GM04503 (cell line): ENCODE measurements at places on chromosomes 6 and 20.

DNA sequence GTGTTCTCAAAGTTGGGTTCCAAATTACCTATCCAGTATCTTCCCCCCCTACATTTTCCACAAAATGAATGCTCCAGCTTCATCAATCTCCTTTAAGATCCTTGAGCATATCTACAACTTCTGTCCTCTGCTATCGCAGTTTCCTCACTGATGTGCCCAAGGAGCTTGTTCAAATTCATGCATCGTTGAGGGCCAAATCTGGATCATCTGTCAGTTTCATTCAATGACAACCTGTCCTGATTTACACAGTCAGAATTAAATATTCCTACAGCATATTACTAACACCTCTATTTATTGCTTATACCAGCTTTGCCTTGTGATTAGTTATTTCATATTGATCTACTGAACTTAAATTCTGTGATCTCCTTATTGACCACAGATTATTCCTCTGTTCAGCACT is 68.7 kb downstream of the GRM1 start:
- no peak for DNase-seq

DNA sequence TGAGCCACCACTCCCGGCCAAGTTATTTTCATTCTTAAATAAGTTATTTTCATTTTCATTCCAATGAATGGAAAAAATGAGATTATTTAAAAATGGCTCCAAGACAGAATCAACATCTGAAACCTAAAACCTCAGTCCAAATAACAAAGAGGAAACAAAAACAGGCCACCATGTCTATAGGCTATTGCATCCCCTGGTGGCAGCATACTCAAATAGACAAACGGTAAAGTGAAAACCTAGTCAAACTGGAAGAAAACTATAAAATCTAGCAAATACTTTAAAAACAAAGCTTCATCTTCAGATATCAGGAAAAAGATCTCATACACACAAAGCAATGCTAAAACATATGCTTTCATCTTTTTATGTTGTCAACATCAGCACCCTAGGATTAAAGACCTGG is 20.9 kb downstream of the IL17A start:
- no peak for DNase-seq

DNA sequence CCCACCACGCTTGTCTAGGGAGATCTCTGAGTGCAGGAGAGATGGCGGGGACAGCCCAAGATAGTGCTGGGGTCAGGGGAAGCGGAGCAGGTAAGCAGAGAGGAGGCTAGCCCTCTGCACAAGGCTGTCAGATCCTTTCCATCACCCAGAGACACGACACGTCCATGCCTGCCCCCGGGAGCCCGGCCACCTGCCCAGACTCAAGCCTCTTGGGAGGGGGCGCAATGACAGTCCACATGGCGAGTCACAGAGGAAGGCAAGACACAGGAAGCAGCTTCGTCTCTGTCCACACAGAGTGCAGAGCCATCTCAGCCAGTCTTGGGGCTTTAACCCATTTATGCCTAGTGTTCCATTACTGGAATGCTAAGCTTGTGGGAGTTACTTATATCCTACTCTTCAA is 78.4 kb downstream of the PREX1 start:
- DNase-seq = no peak

DNA sequence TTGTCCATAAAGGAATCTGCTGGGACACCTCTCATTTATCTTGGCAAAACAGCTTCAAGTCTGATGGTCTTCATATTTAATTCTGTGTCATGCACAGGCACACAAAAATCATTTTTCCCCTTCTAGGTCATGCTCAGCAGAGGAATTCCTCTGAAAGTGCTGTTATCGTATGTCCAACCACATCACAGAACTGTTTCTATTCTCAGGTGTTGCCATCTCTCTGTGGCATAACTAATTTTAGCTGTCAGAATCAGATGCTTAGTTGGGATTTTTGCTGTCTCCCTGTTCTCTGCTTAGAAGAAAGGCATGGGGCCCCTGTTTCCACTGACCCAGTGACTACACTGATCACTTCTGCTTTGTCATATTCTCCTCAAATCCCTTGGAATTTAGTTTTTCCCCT is 608.0 kb upstream of the EPHA7 start:
- no peak for DNase-seq

DNA sequence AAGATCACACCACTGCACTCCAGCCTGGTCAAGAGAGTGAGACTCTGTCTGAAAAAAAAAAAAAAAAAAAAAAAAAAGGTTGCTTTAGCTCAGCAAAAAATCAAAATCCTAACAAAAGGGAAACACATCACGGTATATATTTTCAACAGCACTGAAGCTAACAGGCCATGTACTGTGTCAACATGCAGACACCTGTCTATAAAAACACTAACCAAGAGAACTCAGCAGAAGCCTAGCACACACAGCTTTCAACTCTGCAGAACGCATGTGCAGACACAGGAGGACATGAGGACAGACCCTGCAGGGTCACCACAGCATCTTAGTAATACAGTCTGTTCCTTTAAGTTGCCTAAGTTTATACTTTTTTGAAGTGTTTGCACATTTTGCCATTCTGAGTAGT is 13.5 kb downstream of the NINL start:
- DNase-seq = no peak

- DNase-seq = no peak
Measured at GRCh38 chr20:48747840-48748414, 79.9 kb downstream of the PREX1 start.

GRCh38 chr6:117288083-117288715 is 22.8 kb downstream of the VGLL2 start:
- no peak for DNase-seq

DNA sequence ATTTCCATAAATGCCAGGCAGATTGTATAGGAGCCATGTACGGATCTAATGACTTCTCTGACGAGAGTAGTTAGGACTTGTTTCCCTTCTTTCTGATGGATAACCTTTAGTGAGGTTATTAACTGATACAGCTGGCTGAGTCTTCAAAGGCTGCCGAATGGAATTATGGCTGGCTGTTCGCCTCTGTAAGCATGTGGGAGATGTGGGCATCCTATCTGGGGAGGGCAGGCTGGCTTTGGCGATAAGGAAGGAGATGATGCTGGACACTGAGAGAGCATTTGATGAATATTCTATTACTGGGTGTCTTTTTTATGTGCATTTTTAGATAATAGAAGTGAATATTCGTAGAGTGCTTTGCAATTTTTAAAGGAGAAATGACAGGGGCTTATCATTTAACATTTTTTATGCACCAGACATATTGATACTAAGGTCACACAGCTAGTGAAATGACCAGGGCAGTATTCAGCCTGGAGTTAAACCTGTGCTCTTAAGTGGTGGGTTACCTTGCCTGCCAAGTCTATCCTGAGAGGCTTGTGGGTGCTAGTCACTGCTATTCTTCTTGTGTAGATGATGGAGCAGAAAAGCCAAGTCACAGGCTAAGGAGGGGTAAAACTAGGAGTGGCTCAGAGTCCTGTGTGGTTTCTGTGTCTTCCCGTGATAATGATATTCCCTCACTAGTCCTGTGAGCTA is 3.1 kb downstream of the PBOV1 start:
- DNase-seq = no peak

DNA sequence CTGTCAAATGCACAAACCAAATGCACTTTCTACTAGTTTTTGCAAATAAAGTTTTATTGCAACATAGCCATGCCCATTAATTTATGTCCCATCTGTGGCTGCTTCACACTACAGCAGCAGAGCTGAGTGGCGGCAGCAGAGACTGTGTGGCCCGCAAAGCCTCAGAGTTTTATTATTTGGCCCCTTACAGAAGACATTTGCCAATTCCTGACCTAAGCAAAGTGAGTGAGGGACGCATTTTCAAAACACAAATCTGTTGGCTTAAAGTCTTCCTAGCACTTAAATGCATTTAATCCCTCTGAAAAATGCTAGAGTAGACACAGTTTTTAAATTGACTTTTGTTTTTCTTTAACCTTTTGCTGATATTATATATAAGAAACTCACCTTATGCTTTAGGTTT is 126.4 kb downstream of the PHACTR3 start:
- DNase-seq = no peak

GRCh38 chr6:148529010-148529409 is 186.4 kb downstream of the SASH1 start:
- DNase-seq = no peak

- no peak for DNase-seq
Measured at GRCh38 chr6:164359441-164359840, 944.9 kb downstream of the QKI start.

GRCh38 chr6:16950825-16951495 is 150.9 kb upstream of the STMND1 start:
- DNase-seq = no peak

- no peak for DNase-seq
Measured at GRCh38 chr20:62292108-62292507, 10.7 kb upstream of the ADRM1 start.

DNA sequence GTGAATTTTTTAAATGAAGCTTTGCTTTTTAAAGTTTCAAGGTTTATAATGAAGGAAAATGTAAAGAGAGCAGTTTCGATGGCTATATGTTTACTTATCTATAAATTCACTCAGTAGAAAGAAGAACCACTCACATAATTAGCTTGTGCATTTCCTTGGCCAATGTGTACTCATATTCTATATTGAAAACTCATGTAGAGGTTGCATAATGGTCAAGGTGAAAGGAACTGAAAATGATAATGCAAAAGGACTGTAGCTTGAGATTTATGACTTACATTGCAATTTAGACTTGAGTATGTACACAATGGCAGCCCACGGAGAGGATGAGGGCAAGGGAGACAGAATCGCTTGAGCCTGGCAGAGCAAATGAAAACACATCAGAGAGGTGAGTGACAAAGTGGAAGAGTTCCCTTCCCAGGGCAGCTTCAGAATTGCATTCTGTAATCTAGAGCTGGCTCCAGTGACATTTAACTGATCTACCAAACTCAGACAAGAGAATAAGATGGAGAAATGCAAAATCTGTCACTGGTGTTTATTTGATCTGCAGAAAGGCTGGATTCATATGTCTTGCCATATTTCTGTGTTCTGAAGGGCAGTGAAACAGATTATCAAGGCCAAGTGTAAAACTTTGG is 191.8 kb downstream of the TMEM200A start:
- no peak for DNase-seq

- no peak for DNase-seq
Measured at GRCh38 chr6:14398953-14399352, 281.4 kb downstream of the CD83 start.

DNA sequence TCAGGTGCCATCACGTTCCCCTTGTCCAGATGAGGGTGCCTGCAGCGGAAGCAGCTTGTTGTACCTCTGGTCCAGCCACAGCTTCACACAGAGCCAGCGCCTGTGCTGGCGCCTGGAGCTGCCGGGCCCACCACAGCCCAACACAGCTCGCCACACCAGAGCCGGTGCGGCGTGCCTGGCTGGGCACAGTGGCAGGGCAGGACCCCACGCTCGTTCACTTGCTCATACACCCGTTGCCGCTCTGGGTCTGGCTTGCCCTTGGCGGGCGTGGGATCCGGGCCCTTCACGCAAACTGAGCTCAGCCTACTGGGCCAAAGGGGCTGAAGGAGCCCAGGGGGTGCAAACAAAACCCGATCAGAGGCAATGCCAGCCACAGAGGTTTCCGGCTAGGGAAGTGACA is 492.5 kb upstream of the MANEA start:
- DNase-seq = no peak

DNA sequence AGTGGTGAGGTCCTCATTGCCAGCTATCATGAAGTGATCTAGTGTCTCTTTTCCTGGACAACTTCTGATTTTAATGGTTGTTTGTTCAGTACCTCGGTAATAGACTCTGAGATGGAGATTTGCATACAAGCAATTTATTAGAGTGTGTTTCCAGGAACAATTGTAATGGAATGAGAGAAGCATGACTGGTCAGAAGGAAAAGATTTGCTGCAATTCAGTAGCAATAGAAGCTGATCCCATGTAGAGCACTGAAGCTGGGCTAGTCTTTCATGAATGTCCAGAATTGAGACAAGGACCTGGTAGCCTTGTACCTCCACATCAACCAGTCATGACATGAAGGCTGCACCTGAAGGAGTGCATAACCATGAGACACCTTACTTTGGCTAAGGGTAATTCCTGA is 526.5 kb downstream of the NKAIN2 start:
- DNase-seq = no peak
